ENCODE measurements at places on chromosomes 13 and 19. TPM values are rescaled to one million over a fixed set of nuclear protein-coding genes. Genes with fewer than 3 reads are reported as not detected.

Gene ZNF675
- total RNA-seq, result 15.2 TPM

Gene C1QTNF9B
- not detected for total RNA-seq

Gene NRTN
- not detected for total RNA-seq

Gene FGF9
- 1.7 TPM for total RNA-seq

Gene ZNF528
- total RNA-seq, result 7.4 TPM

Gene DCAF15
- total RNA-seq, result 65.3 TPM

Gene FREM2
- not detected for total RNA-seq

Gene NOTCH3
- not detected for total RNA-seq

Gene ZNF577
- 4.6 TPM for total RNA-seq

Gene MAST1
- total RNA-seq, result 0.59 TPM

Gene LGALS14
- total RNA-seq, result not detected

Gene ANGPTL8
- total RNA-seq, result not detected

Gene LIPE
- 28.8 TPM for total RNA-seq

Gene MEIOSIN
- 0.08 TPM for total RNA-seq

Gene GGN
- 0.11 TPM for total RNA-seq

Gene FAM83E
- 4.6 TPM for total RNA-seq

Gene CEACAM5
- total RNA-seq, result not detected

Gene ZNF121
- 83.8 TPM for total RNA-seq

Gene PGPEP1
- total RNA-seq, result 28.4 TPM

Gene PSG1
- total RNA-seq, result not detected

Gene TMEM59L
- not detected for total RNA-seq

Gene UTP14C
- 10.4 TPM for total RNA-seq

Gene NOVA2
- not detected for total RNA-seq

Gene ZNF835
- 3.0 TPM for total RNA-seq
